ENCODE measurements at places on chromosomes 3 and 15.

- DNase-seq = no peak
Observed at GRCh38 chr3:3699816-3700633, 99.2 kb upstream of the LRRN1 start.

DNA sequence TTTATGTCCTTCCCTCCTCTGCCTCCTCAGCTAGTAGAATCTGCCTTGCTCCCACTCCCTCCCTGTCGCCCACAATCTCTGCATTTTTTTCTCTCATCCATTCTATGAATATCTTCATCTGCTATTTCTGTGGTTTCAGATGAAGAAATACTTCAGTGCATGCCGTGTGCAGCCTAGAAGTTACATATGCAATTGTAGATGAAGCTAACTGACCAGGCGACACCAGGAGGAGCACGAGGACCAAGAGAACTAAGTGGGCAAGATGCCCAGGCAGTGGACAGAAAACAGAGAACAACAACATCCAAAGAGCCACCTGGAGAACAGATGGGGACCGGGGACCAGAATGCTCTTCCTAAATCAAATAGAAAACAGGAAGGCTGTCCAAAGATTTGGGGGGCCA, 121.4 kb upstream of the ATP11B start:
- no peak for DNase-seq

DNA sequence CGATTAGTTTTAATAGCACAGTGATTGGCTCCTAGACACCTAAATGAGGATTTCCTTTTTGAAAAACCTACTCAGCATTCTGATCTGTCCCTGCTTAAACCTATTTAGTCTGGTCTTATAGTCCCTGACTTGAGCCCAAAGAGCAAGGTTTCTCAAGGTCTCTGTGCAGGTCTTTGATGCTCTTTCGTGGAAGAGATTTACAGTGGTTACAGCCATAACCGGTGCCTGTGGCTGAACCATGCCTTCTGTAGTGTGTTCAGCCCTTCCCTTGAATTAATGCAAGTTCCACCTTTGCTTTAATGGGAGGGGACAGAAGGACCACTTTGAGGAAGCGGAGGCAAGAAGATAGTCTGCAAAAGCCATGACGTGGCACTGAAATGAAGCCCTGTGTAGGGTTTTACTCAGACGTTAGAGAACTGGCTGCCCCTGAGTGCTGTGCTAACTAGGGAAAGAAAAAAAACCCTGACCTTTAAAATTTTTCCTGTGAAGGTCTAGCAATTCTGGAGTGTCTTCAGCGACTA, 43.0 kb downstream of the ZBTB38 start:
- no peak for DNase-seq

DNA sequence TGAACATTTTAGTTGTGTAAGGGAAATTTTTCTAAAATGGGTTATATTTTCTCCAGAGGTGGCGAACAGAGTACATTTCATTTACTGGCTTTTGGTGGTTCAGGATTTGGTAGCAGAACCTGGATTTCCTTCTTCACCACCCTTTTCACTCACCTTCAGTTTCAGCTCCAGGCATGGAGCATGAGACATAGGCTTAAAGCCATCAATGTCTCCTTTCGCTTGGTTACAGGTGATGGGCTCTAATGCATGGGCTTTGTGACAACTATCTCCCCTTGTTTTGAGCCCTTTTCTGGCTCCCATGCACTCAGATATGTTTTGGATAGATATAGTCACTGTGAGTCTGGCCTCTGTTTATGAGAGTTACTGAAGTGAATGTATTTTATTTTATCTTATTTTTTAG, 96.6 kb upstream of the ANKRD28 start:
- no peak for DNase-seq

DNA sequence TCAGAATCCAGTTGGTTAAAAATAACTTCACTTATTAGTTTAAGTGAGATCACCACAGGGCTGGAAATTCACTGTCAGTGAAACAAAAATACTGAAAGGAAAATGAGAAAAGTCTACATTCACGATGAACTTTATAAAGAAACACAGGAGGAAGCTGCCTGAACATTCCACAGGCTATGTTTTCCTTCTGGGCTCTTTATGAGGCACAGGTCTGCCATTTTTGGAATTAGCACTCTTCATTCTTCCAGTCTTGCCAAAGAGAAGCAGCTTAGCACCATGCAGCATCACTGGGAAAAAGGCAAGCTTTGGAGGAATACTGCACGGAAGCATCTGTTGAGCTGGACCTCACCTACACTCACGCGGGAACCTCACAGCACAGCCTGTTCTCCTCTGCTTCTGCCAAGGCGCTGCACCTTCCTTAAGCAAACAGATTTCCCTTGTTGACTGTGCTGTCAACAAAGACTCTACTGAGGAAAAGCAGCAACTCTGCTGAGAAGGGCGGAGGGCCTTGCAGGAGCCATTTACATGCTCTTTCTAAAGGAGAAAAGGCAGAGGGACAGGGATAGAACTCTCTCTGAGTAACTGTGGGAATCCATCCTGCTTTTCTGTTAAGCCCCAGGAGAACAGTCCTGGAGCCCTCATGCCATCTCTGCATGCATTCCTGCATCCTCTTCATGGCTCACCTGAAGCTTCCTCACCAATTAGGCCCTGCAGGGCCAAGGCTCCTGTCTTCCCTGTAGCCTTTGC, 15.7 kb downstream of the SUSD5 start:
- no peak for DNase-seq

GRCh38 chr15:70698426-70698825, 64.9 kb downstream of the UACA start:
- no peak for DNase-seq

- no peak for DNase-seq
Observed at GRCh38 chr15:25790000-25790660, 73.0 kb downstream of the ATP10A start.

DNA sequence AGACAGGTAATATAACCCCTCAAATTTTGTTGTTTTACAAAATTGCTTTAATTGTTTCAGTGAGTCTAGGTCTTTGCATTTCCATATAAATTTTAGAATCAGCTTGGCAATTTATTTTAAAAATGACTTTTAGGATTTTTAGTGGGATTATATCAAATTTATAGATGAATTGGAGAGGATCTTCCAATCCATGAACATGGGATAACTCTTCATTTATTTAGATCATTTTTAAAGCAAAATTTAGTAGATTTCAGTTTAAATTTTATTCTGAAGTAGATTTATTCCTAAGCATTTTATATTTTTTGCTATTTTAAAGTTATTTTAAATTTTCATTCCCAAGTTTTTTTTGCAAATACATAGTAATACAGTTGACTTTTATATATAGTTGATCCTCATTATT, 58.1 kb upstream of the THSD4 start:
- no peak for DNase-seq

- DNase-seq = no peak
Observed at GRCh38 chr15:61253186-61253585, 24.1 kb upstream of the RORA start.

DNA sequence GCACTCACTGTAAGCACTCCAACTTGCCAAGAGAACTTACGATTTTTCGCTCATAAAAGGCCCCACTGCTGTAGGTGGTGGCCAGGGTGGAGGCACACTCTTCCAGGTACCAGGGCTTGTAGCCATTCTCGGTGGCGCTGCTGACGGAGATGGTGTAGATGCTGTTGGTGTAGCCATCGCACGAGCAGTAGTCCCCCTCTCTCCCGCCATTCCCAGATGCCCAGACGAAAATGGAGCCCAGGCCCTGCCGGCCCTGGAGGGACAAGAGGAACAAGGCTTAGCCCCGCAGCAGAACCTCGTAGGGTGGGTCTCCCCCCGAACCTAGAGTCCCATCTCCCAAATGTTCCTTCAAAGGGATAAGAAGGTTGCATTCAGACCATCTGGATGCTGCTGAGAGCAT, 96.3 kb downstream of the PCSK6 start:
- no peak for DNase-seq

DNA sequence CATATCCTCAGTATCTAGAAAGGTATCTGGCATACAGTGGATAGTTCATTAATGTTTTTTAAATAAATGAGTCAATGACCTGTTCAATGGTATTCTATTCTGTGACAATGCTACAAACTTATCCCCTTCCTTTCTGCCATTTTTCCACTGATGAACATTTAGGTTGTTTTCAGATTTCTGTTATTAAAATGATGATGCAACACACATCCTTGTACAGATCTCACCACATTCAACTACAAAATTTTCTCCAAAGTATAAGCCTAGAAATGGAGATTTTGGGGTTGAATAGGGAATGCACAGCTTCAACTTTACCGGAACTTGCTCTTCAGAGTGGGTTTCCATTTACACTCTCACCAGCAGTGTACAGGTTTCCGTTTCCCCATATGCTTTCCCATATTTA, 210.2 kb downstream of the ISL2 start:
- no peak for DNase-seq

DNA sequence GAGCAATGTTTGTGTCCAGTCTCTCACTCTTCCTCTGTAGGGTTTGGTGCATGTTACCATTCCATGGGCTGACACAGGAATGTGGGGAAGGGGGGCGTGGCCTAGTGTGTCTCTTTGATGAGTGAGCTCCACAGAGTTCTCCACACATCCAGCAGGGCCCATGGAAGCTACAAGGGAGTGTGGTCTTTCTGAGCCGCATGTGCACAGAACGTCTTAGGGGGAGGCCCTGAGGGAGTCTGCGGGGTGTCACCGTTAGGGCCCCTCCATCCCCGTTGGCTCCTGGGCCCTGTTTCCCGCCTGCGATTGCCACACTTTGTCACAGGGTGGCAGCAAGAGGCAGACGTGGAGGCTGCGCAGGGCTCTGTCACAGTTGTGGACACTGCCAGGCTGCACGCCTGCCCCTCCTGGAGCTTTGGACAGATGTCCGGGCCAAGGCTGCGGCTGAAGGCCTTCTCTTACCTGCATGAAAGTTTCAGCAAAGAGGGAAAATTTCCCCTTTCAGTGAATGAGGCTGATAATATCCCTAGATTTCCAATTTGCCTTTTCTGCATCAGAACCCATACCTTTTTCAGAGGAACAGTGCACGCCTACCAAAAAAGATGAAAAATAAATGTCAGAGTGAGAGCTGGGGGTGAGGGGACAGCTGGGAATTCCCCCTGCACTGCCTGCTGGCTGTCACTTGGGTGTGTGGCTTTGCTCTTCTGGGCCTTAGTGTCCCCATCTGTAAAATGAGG, 24.3 kb downstream of the CACNA2D3 start:
- DNase-seq = no peak

GRCh38 chr3:41986561-41986960, 24.7 kb upstream of the ULK4 start:
- no peak for DNase-seq

DNA sequence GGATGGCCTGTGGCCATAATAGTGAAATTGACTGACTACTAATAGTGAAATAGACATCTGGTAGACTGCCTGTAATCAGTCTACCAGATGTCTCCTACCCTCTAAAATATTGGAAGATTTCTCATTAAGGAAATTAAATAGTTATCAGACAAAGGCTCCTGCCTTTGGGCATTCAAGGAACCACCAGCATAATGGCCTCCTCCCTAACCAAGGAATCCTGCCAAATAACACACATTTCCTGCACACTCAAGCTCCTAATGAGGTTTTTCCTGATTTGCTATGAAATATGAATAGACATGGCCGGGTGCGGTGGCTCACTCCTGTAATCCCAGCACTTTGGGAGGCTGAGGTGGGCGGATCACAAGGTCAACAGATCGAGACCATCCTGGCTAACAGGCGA, 14.6 kb downstream of the NUSAP1 start:
- no peak for DNase-seq

DNA sequence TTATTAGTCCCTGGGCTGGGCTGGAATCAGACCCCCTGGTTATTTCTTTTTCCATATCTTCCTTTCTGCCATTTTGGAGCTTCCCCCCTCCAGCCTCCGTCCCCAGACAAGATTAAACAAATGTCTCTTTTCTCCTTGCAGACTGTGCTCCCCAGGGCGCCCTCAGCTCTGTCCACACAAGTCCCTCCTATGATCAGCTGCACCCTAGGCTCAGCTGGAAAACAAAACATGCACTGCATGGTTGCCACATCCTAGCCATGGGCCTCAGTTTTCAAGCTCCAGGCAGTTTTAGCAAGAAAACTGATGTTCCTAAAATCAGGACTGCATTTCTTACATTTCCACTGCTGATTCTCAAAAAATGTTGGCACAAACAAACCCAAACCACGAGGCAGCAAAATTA, 23.5 kb upstream of the RFTN1 start:
- DNase-seq = no peak

DNA sequence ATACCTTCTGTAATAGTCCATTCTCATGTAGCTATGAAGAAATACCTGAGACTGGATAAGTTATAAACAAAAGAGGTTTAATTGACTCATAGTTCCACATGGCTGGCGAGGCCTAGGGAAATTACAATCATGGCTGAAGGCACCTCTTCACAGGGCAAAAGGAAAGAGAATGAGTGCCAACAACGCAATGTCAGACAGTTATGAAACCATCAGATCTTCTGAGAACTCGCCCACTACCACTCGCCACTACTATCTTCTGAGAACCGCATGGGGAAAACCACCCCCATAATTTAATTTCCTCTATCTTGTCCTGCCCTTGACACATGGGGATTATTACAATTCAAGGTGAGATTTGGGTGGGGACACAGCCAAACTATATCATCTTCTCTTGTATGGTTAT, 406.8 kb upstream of the CBLB start:
- DNase-seq = no peak

GRCh38 chr3:78804251-78805037, 963.4 kb downstream of the ROBO1 start:
- DNase-seq = no peak

GRCh38 chr3:115099134-115099985, 47.7 kb downstream of the ZBTB20 start:
- no peak for DNase-seq

DNA sequence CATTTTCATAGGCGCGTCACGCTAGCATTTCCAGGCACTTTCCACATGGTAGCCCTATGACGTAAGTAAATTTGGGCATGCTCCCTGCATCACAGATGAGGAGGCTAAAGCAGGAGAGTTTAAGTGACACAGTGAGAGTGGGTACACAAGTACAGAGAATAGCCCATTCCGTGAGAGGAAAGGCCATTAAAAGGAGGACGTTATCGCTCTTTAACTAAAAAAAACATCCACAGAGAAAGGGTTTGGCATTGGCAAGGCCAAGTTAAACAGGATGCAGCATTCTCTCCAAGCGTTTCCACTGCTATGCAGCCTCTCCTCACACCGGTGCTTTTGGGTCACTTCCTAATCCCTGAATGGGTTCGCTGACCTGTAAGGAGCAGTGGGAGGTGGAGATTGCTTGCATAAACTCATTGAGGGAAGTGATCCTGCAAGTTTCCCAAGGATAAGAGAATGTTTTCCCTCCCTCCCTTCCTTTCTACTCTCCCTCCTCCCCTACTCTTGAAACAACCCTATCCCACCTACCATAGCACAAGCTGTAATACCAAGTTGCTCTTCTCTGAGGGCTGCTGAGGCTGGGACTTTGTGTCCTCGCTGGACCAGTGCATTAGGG, 147.7 kb downstream of the VGLL4 start:
- DNase-seq = no peak

Data from activated CD8-positive, alpha-beta memory T cell treated with anti-CD3 and anti-CD28 coated beads for 1 hour (primary cell).